ENCODE measurements at places on chromosomes 7 and 10.

- no peak for DNase-seq
Observed at GRCh38 chr7:73815436-73815835, 15.4 kb upstream of the CLDN4 start.

- no peak for DNase-seq
Observed at GRCh38 chr7:66894463-66895080, 26.5 kb upstream of the TMEM248 start.

DNA sequence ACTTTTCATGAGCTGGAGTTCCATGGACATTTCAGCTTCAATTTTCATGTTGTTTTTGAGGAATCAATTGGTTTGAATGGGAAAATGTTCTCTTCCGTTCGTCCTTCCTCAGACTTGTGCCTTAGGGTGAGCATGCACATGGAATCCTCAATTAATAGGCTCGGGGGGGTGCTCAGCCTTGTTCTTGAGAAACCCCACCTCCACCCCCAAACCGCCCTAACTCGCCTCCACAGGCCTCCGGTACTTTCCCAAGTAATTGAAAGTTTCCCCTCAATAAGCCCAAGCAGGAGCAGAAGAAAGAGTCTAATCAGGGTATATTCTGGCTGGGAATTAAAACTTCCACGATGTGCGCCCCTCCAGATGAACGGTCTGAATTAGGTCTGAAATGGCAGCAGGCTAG lies 945.2 kb downstream of the GRID1 start:
- DNase-seq: no peak

DNA sequence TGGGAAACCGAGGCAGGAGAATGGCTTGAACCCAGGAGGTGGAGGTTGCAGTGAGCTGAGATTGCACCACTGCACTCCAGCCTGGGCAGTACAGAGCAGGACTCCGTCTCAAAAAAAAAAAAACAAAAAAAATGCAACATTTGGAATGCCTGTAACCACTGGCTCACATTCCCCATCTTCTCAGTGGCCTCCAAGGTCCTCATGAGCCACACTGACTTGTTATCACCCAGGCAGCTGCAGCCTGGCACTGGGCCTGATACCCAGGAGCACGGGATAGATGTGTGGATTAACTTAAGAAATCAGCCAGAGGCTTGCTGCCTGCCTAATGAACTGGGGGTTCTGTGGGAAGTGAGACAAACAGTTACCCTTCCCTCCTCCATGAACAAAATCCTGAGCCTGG lies 23.0 kb downstream of the JCAD start:
- DNase-seq: no peak

DNA sequence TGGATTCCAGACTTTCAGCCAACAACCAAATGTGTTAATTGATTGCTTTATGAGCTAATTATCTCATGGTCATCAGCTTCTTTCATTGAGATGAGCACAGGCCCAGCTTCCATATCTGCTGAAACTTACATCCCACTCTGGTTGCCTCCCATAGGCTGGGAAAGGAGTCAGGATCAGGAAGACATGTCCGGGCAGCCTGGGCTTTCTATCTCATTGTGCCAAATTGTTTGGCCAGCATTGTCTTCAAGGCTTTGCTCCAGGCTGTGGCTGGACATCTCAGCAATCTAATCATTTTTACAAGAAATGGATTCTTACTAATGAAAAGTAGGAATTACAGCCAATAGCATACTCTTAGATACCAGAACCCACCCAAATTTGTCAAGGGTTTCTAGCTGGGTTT lies 295.2 kb downstream of the CXCL12 start:
- DNase-seq: no peak

GRCh38 chr10:35493196-35494118 lies 111.7 kb upstream of the GJD4 start:
- DNase-seq: no peak

All from GM13976 (cell line).